ENCODE measurements at places on chromosomes 16 and 17. TPM values are rescaled to one million over a fixed set of nuclear protein-coding genes. Genes with fewer than 3 reads are reported as not detected.

- H3K4me1 ChIP-seq: peaks cover 2% of the 10 kb centered on the region
- no peaks in the 10 kb centered on the region for H3K27me3 ChIP-seq
- H3K4me3 ChIP-seq: no peak overlapping the region
- H3K27ac ChIP-seq: no peak overlapping the region
Measured at GRCh38 chr17:79983456-79983855, 52.2 kb downstream of the TBC1D16 start.

DNA sequence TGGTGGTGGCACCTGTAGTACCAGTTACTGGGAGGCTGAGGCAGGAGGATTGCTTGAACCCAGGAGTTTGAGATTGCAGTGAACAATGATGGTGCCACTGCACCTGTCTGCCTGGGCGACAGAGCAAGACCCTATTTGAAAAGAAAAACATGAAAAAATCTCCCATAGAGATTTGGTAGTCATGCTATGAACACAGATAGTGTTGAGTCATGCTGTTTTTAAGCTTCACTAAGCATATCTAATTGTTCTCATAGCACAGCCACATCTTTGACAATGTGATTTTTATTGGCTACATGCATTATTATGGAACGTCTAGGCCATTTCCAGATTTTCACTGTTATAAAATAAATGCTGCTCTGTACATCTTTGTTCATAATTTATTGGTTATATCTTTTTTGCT lies 6.0 kb downstream of the IL34 start:
- DNase-seq: no peak
- no peak overlapping the region for H3K4me3 ChIP-seq
- no peaks in the 10 kb centered on the region for H3K27me3 ChIP-seq
- no peaks in the 10 kb centered on the region for H3K36me3 ChIP-seq

DNA sequence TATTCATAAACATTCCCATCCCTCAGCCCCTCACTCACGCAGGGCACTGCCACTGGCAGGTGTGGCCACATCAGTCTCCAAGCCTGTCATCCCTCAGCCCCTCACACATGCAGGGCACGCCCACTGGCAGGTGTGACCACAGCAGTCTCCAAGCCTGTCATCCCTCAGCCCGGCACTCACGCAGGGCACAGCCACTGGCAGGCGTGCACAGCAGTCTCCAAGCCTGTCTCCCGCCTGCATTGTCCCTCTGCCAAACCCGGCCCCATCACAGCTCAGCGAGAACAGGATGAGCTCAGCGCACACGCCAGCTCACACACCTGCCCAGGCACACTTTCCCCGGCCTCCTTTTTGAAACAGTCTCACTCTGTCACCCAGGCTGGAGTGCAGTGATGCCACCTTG lies 11.4 kb upstream of the KREMEN2 start:
- H3K36me3 ChIP-seq: peaks cover 2% of the 10 kb centered on the region
- peaks cover 3% of the 10 kb centered on the region for H3K27me3 ChIP-seq
- no peak overlapping the region for H3K27ac ChIP-seq
- no peak overlapping the region for H3K4me3 ChIP-seq

DNA sequence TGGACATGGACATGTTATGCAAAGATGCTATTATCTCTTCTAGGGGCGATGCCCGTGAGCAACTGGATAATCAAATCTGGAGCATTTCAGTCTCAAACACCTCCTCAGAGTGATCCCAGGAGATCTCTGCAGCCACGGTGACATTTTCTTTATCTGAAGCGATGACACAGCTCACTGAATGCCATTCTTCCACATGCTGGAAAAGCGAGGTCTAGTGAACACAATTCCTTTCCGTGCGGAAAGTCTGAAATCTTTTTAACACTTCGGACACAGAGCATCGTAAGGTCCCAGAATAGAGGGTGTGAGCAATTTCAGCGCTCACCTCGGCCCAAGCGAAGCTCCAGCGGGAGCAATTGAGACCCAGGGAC lies 531 bp upstream of the HASPIN start:
- H3K36me3 ChIP-seq: peaks cover 66% of the 10 kb centered on the region
- H3K27ac ChIP-seq: peak overlapping the region; percentile 68
- H3K4me1 ChIP-seq: peaks cover 49% of the 10 kb centered on the region

GRCh38 chr16:10610499-10611184 lies 30.2 kb upstream of the EMP2 start:
- no peaks in the 10 kb centered on the region for H3K36me3 ChIP-seq
- H3K27ac ChIP-seq: no peak overlapping the region
- no peak for DNase-seq
- H3K27me3 ChIP-seq: peaks cover 1% of the 10 kb centered on the region

GRCh38 chr17:40452216-40452787 lies 9.1 kb downstream of the IGFBP4 start:
- no peaks in the 10 kb centered on the region for H3K27me3 ChIP-seq
- peaks cover 42% of the 10 kb centered on the region for H3K4me1 ChIP-seq
- peak overlapping the region; percentile 92 for H3K27ac ChIP-seq
- peaks cover 54% of the 10 kb centered on the region for H3K36me3 ChIP-seq

DNA sequence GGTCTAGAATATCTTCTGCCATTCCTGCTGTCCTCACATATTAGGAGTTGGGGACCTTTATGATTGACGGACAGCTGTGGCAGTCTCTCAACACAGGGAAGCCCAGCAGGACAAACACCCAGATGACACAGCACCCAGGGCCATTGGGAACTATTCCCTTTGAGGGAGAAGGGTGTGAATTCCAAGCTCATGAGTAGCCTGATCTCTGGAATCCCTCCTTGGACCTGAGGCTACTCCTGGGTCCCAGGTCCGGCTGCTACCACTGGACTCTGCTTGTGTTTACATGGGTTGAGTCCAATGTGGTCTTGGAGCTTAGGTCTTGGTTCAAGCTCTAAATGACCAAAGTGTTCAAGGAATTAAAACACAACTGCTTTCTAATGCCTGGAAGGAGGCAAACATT lies 78.9 kb downstream of the SLC6A2 start:
- H3K4me1 ChIP-seq: no peaks in the 10 kb centered on the region
- no peak overlapping the region for H3K27ac ChIP-seq

DNA sequence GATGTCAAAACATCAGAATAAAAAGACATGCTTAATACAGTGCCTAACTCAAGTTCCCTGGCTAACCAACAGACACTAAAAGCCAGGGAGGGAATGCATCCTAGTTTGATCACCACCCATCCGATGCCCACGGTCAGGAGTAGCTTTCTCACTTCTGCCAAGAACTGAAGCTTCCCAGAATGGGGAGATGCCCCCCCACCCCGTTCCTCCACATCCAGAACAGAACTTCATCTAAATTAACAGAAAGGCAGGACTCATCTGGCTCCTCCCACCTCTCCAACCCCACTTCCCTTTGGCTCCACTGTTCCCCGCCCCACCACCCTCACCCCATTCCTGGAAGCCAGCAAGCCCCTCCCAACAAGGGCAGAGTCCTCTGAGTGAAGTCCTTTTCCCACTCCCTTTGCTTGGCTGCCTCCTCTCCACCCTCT lies 33.7 kb downstream of the GDE1 start:
- H3K27me3 ChIP-seq: peaks cover 2% of the 10 kb centered on the region
- H3K4me3 ChIP-seq: no peak overlapping the region
- no peaks in the 10 kb centered on the region for H3K4me1 ChIP-seq
- no peak overlapping the region for H3K27ac ChIP-seq

DNA sequence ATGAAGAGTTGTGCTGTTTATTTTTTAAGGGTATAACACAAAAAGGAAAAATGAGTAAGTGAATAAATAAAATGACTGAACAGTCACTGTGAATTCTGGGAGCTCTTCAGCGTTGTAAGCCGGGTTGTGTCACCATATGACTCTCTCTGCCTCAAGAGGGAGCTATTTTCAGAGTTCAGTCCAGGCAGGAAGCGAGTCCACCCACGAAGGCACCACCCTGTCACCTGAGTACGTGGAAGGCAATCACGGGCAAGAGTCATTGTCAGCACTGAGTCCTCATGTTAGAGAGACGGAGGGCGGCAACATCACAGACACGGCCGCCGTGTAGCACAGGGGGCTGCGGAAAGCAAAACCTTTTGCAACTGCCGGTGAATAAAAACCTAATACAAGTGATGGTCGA lies 227.6 kb downstream of the UTP18 start:
- H3K27ac ChIP-seq: no peak overlapping the region
- H3K36me3 ChIP-seq: no peaks in the 10 kb centered on the region
- H3K4me1 ChIP-seq: peaks cover 4% of the 10 kb centered on the region
- peaks cover 7% of the 10 kb centered on the region for H3K27me3 ChIP-seq

GRCh38 chr17:37305406-37305905 lies 70.3 kb upstream of the C17orf78 start:
- no peak for DNase-seq
- H3K4me1 ChIP-seq: peaks cover 2% of the 10 kb centered on the region

- H3K4me3 ChIP-seq: no peak overlapping the region
- no peaks in the 10 kb centered on the region for H3K36me3 ChIP-seq
- no peak overlapping the region for H3K27ac ChIP-seq
- no peak for DNase-seq
- H3K4me1 ChIP-seq: no peaks in the 10 kb centered on the region
Measured at GRCh38 chr16:23317266-23317661, 15.2 kb downstream of the SCNN1B start.

DNA sequence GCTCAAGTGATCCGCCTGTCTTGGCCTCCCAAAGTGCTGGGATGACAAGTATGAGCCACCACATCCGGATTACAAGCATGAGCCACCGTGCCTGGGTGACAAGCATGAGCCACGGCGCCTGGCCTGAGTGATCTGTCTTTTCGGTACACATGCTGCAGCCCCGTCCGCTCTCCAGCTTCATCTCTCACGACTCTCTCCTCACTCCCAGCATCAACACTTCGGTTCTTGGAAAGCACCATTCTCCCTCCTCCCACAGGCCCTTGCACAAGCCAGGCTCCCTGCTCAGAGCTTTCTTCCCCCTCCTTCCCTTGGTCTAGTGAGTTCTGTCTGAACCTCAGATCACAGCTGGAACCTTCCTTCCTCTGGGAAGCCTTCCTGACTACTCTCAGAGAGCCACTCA lies 6.5 kb upstream of the NCBP3 start:
- H3K27me3 ChIP-seq: peaks cover 25% of the 10 kb centered on the region
- no peak overlapping the region for H3K27ac ChIP-seq
- no peaks in the 10 kb centered on the region for H3K4me1 ChIP-seq

GRCh38 chr16:30659507-30660423 lies 1.5 kb downstream of the FBRS start:
- peaks cover 41% of the 10 kb centered on the region for H3K4me1 ChIP-seq
- H3K4me3 ChIP-seq: peak overlapping the region; percentile 99
- peak; percentile 83 for DNase-seq
- peaks cover 64% of the 10 kb centered on the region for H3K36me3 ChIP-seq
- peak overlapping the region; percentile 97 for H3K27ac ChIP-seq

GRCh38 chr16:63488955-63489354 lies 1452.7 kb upstream of the CDH8 start:
- H3K36me3 ChIP-seq: no peaks in the 10 kb centered on the region
- no peak overlapping the region for H3K27ac ChIP-seq

GRCh38 chr16:81657224-81657623 lies 121.9 kb upstream of the PLCG2 start:
- H3K27me3 ChIP-seq: no peaks in the 10 kb centered on the region
- peaks cover 13% of the 10 kb centered on the region for H3K4me1 ChIP-seq
- no peak for DNase-seq
- peaks cover 15% of the 10 kb centered on the region for H3K36me3 ChIP-seq
- no peak overlapping the region for H3K4me3 ChIP-seq
- no peak overlapping the region for H3K27ac ChIP-seq

RHBDL3 gene
- total RNA-seq: 0.12 TPM

RNU2-1 gene
- 5,500 TPM for total RNA-seq

DNAI2 gene
- 0.09 TPM for total RNA-seq

SLC13A5 gene
- not detected for total RNA-seq

ZNF319 gene
- 8.0 TPM for total RNA-seq
